A673 (cell line): ENCODE measurements at places on chromosomes 13 and 19. TPM values are rescaled to one million over a fixed set of nuclear protein-coding genes. Genes with fewer than 3 reads are reported as not detected.

Gene CYSLTR2
- not detected in 2 replicates for total RNA-seq

Gene FARP1
- 177 and 181 TPM in 2 replicates for total RNA-seq

Gene RLN3
- not detected in 2 replicates for total RNA-seq

Gene NEK5
- 0.13 TPM in 1 of 2 replicates, not detected in the other for total RNA-seq

Gene PNMA8C
- not detected in 2 replicates for total RNA-seq

Gene SHC2
- 1.1 and 2.0 TPM in 2 replicates for total RNA-seq

Gene CLDND2
- total RNA-seq: not detected in 2 replicates

Gene SMIM44
- not detected in 2 replicates for total RNA-seq

Gene PDE4A
- 32.5 and 40.1 TPM in 2 replicates for total RNA-seq

Gene PRODH2
- total RNA-seq: not detected in 2 replicates

Gene KLK14
- total RNA-seq: 1.0 and 1.2 TPM in 2 replicates

Gene ADGRE3
- total RNA-seq: not detected in 2 replicates

Gene SH2D3A
- 0.95 and 1.7 TPM in 2 replicates for total RNA-seq

Gene HIF3A
- 3.0 and 7.4 TPM in 2 replicates for total RNA-seq

Gene PCDH17
- total RNA-seq: 79.5 and 84.7 TPM in 2 replicates

Gene SCEL
- total RNA-seq: 0.15 TPM in 1 of 2 replicates, not detected in the other

Gene OR1I1
- not detected in 2 replicates for total RNA-seq

Gene CYP4F3
- not detected in 2 replicates for total RNA-seq

Gene NLRP11
- total RNA-seq: 0.46 and 0.52 TPM in 2 replicates

Gene CFD
- 1.1 and 1.4 TPM in 2 replicates for total RNA-seq

Gene IFNL1
- not detected in 2 replicates for total RNA-seq

Gene CYP2B6
- total RNA-seq: not detected in 2 replicates

Gene CGB2
- not detected in 2 replicates for total RNA-seq

Gene PTH2
- not detected in 2 replicates for total RNA-seq

Gene CBARP
- total RNA-seq: 13.3 and 15.0 TPM in 2 replicates

Gene PLIN4
- 1.0 and 1.3 TPM in 2 replicates for total RNA-seq

Gene SELENOW
- total RNA-seq: 107 and 121 TPM in 2 replicates

Gene VRK3
- 44.4 and 47.5 TPM in 2 replicates for total RNA-seq

Gene FOSB
- 1.0 and 1.9 TPM in 2 replicates for total RNA-seq

Gene CCNA1
- total RNA-seq: 3.4 and 4.9 TPM in 2 replicates

Gene FBXO27
- total RNA-seq: 0.33 and 0.45 TPM in 2 replicates

Gene IGFL2
- total RNA-seq: 0.45 and 0.59 TPM in 2 replicates

Gene LILRA1
- total RNA-seq: not detected in 2 replicates

Gene ZNF223
- total RNA-seq: 4.5 and 5.6 TPM in 2 replicates

Gene FUT6
- not detected in 2 replicates for total RNA-seq

Gene OR7D4
- total RNA-seq: not detected in 2 replicates

Gene ACP5
- total RNA-seq: not detected in 2 replicates

Gene BLOC1S3
- total RNA-seq: 8.7 and 9.1 TPM in 2 replicates

Gene ZNF728
- not detected in 2 replicates for total RNA-seq

Gene KIRREL2
- total RNA-seq: 0.15 and 0.17 TPM in 2 replicates

Gene DMKN
- not detected in 2 replicates for total RNA-seq

Gene AMER2
- 49.7 and 70.6 TPM in 2 replicates for total RNA-seq
